HTR-8/SVneo (cell line): ENCODE measurements at places on chromosomes 6 and 20.

- no peak for DNase-seq
Measured at GRCh38 chr6:42572523-42572922, 8.7 kb downstream of the UBR2 start.

- DNase-seq: peak; percentile 74
Measured at GRCh38 chr6:139708337-139709199, 334.1 kb upstream of the CITED2 start.

DNA sequence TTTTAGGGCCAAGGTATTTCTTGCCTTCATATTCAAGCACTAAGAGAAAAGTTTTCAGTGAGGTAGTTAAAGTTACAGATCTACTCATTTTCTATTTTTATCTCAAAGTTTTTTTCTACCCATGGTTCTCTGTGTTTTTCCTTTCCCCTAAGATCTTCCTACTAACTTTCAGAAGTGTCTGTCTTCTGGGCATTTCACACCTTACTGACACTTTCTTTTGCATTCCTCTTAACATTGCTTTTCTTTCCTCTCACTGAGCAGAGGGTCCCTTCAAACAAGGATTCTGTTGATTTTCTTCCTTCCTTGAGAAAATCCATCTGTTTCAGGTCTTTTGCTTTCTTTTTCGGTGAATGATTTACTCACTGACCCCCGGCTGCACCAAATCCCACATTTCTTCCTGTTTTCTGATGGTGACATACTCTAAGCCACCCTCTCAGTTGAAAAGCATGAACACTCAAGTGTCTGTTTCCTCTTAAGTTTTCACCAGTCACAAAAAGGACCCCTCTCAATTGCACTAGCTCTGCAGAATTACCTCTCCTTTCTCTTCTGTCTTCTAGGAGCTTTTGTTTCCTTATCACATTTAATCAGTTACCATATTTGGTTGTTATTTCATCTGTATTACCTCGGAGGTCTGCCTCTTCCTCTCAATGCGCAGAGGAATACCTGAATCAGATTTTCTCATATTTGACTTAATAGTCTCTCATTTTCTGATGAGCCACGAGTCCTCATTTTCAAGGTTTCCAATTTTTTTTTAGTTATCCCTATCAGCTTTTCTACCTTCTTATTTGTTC lies 73.5 kb upstream of the RNF217 start:
- no peak for DNase-seq

DNA sequence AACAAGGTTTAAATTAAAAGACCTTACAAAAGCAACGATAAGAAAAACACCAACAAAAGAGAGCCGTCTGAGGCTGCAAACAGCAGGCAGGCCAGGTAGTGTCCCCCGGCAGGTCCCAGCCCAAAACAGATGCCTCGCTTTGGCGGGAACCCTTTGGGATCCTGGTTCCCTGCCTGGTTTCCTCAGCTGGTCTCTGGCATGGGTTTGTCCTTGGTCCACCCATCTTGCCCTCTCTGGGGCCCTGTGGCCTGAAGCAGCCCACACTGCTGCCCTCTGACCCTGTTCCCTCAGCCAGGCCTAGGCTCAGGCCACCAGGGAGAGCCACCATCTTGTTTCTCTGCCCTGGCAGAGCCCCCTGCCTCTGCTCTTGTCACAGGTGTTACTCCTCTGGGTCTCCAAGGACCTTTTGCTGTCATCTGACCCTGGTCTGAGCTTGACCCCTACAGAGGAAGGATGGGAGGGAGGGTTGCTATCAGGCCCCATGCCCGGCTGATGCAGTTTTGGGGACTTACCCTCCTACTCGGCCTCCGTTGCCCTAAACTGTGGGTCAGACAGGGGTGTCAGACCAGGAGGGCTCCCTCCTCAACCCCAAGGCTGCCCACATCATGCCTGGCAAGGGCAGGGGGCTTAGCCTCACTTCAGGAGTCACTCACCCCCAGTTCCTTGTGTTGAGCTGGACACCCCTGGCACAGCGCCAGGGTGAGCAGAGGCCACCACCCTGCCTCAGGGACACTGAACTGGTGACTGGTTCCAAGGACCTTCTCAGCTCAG lies 30.6 kb upstream of the GRM4 start:
- no peak for DNase-seq

DNA sequence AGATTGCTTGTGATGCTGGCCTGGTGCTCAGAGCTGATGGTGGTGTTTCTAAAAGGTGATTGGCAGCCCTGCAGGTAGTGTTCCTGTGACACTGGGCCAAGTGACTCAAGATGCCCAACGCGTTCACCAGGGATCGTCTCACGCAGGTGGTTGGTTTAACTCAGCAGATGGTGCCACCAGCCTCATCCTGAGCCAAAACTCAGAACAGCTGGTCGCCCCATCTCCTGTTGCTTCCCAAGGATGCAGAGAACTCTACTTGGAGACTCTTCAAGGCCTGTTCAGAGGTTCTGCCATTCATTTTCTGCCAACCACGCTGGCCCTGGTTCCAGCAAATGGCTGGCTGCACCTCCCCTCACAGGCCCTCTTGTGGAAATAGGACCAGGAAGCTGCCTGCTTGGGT lies 394.4 kb downstream of the CDH26 start:
- no peak for DNase-seq

DNA sequence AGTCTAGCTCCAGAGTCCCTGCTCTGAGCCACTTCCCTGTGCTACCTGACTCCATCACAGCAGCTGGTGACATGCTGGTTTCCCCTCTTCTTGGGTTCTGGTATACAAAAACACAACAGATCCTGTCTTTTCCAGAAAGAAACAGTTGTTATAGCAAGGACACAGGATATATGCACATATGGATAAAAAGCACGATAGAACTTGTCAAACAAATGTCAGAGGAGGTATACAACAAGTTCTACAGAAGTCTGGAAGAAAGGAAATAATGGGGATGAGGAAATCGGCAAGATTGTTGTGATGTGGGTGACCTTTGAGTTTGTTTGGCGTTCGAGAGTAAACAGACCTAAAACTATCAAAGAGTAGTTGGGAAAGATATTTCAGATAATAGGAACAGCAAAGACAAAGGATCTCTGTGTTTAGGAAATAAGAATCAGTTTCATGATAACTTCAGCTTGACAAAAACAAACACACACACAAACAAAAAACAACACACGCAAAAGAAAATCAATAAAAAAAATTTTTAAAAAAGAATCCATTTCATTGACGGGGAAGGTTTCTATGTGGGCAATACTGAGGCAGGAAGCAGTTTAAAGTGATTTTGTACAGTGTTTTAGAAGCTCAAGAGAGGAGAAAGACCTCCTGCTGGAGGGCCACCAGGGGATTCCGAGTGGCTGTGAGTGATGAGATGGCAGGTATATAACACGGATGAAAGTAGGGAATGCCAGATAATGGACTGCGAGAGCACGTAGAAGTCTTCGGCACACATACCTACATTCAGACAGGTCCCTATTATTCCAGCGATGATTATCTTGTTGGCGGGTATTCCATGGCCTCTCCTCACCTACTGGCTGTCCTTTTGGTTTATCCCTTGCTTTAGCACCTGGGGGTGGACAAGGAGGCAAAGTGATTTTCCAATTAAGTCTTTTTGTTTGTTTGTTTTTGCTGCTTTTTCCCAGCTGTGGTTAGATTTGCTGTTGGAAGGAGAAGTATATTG lies 174.9 kb downstream of the HS3ST5 start:
- no peak for DNase-seq

- DNase-seq: no peak
Measured at GRCh38 chr6:75084018-75084417, 121.8 kb downstream of the COL12A1 start.

DNA sequence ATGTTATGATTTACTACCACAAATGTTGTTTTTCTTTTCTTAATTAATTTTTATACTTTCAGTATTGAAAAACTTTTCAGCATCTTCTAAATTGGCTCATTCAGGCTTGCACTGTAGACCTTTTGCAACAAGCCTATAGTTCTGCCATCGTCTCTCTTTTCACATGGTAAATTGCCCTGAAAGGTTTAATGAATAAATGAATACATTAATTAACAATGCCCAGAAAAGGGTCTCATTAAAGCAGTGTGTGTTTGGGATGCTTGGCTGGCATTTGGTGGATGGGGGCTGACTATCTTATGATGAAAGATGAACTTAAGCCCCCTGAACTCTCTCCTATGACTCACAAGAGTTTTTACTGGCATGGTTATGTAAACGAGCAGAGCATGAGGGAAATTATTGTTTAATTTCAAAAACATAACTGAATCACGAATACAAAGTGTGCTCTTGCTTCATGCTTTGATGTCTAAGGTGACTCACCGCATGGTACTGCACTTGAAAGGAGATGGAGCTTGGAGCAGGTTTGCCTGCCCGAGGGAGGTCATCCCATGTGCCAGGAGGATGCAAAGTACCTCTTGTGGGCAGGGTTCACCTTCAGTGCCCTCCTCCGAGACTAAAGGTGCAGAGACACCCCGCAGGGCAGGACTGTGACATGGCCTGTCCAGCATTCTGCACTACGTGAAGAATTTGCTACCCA lies 13.8 kb upstream of the PCK1 start:
- no peak for DNase-seq

GRCh38 chr6:82118150-82118562 lies 129.4 kb downstream of the IBTK start:
- no peak for DNase-seq

DNA sequence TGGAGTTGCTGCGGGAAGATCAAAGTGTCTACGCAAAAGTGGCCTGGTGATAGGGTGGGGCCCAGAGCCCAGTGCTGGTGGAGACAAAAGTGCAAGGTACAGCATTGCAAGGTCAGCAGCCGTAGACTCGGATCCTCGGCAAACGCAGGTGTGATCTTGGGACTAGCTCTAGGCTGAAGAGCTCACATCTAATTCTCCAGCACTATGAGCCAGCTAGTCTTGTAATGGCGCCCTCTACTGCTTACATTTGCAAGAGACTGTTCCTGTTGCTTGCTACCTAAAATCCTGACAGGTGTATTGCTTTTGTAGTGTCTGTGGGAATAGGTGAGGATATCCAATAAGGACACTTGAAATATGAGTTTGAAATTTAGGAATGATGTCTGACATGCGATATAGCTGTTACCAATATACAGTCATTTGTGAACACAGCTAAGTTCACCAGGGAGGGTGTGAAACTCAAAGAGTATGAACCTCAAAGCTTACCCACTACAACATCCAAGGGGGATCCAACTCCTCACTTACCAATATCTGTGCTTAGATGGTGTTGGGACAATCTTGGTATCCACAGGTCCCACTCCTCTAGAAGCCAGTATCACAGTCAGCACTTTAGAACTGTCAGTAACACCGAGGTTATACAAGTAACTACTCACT lies 58.4 kb downstream of the PDE7B start:
- peak; percentile 41 for DNase-seq

- DNase-seq: no peak
Measured at GRCh38 chr6:14619419-14619781, 501.8 kb downstream of the CD83 start.

- DNase-seq: no peak
Measured at GRCh38 chr20:19734811-19735210, 23.2 kb upstream of the RIN2 start.

DNA sequence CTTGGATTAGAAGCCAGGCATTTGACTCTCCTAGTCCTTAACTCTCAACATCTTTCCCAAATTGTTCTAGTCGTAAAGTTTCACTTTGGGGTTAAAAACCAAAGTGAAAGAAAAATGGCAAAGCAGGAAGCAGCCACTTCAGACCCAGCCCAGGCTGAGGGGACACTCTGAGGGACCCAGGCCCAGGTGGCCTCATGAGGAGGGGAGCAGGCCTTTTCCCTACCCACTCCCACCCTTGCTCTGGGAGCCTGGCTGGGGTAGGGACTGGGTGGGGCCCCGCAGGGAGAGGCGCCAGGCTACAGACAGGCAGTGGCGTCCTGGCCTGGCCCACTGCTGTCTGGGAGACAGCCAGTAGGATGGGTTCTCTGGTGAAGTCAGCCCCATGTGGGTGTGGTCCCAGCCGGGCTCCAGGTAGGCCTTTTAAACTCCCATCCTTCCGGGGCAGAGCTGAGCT lies 68.7 kb upstream of the MYL9 start:
- DNase-seq: no peak

- no peak for DNase-seq
Measured at GRCh38 chr6:45844986-45845385, 170.7 kb downstream of the CLIC5 start.

- DNase-seq: peak; percentile 44
Measured at GRCh38 chr6:3585320-3585935, 128.6 kb upstream of the SLC22A23 start.
